ENCODE measurements at places on chromosomes 7 and 10.

GRCh38 chr7:155011086-155011485, 8.2 kb upstream of the PAXIP1 start:
- DNase-seq = no peak

DNA sequence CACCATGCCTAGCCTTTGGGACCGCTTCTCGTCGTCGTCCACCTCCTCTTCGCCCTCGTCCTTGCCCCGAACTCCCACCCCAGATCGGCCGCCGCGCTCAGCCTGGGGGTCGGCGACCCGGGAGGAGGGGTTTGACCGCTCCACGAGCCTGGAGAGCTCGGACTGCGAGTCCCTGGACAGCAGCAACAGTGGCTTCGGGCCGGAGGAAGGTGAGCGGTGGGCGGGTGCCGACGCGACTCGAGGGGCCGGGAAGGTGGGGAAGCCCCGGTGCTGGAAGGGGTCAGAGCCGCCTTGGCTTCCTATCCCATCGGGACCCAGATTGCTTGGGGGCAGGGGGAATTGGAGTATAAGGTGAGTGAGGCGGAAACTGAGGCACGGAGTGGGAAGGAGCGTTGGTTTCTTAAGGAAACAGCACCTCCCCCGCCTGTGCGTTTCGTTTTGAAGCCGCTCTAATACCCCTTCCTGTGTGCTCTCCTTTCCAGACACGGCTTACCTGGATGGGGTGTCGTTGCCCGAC, 547 bp downstream of the DDIT4 start:
- DNase-seq = no peak

- no peak for DNase-seq
These were observed 13.4 kb upstream of the DNAAF5 start for GRCh38 chr7:713139-713457.

DNA sequence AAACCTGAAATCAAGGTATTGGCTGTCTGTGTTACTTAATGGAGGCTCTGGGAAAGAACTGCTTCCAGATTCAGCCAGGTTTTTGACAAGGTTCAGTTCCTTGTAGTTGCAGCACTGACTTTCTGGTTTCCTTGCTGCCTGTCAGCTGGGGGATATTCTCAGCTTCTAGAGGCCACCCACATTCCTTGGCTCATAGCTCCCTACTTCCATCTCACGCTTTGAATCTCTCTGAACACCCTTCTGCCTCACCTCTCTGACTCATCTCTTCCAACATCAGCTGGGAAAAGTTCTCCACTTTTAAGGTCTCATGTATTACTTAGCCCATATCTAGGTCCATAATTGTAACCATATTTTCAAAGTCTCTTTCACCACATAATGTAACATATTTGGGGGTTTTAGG, 22.9 kb upstream of the GPR22 start:
- DNase-seq = no peak

DNA sequence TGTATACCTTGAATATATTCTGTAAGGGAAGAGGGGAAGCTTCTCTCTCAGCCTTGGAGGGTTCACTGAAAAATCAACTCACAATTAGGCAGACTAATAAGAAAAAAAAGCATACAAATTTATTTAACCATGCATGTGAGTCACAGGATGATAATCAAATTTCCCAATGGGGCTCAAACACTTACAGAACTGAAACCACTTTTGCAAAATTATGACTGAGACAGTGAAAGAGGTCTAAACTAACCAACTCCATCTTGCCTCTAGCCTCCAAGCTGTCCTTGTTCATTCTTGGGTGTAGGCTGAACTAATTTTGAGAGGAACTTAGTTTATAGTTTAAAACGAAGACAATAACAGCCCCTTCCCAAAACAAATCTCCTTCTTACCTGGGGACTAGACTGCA, 618.3 kb upstream of the AUTS2 start:
- DNase-seq = no peak

GRCh38 chr10:89700923-89701241, 508 bp upstream of the KIF20B start:
- no peak for DNase-seq

- DNase-seq = no peak
These were observed 244.4 kb downstream of the SKIDA1 start for GRCh38 chr10:21280971-21281572.

GRCh38 chr7:120920591-120921274, 29.8 kb upstream of the ING3 start:
- no peak for DNase-seq

- DNase-seq = no peak
These were observed 794 bp downstream of the PCGF6 start for GRCh38 chr10:103350175-103350516.

- DNase-seq = peak; percentile 68
These were observed 170.5 kb downstream of the RPS24 start for GRCh38 chr10:78203915-78204818.

DNA sequence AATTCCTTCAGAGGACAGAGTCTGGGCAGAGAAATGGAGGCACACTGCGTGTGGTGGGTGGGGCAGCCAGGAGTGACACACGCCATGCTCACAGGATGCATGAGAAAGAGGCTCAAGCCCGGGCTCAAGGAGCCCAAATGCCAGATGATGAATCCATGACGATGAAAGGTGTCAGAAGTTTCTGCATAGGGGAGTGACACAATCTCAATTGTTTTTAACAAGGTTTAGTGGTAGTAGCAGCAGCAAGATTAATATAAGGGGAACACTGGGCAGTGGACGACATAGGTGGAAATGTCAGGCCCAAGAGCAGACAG, 126.1 kb downstream of the TNS3 start:
- no peak for DNase-seq

GRCh38 chr7:147145194-147145593, 1028.6 kb downstream of the CNTNAP2 start:
- no peak for DNase-seq

DNA sequence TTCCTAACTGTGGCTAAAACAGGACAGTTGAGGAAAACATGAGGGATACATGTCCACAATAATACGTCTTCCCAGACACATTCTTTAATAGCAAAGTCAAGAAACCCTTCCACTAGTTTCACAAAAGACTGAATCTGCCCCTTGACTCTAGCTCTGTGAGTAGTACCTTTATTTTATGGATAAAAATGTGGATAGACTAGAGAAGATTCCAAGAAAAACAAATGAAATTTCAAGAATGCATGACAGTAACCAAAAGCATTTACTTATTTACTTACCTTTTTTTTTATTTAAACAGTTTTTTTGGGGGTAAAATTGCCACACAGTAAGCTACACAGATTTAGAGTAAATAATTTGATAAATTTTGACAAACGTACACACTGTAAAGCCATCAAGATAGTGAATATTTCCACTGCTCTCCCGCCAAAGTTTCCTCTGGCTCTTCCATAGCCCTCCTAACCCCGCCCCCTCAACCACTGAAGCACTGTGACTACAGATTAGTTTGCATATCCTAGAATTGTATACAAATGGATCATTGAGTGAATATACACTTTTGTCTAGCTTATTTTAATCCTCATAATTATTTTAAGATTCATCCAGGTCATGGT, 420.4 kb upstream of the ZMIZ1 start:
- DNase-seq = no peak

DNA sequence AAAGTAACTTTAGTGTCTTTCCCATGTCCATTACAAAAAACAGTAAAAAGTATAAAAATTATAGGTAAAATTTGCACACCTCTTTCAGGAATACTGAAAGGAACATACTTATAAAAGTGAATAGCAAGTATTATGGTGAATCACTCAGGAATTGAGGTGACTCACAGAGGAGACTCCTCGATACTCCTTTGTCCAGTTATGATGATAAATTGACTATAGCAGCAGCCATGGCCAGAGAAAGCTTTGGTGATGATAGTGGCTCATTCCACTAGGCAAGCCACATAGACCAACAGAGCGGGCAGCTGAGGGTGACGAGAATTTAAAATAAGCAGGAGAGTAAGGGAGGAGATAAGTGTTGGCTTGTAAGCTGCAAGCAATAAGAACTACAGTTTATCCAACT, 1231.1 kb upstream of the CELF2 start:
- DNase-seq = no peak

GRCh38 chr7:135167365-135167917, 3.1 kb downstream of the CYREN start:
- DNase-seq = no peak

DNA sequence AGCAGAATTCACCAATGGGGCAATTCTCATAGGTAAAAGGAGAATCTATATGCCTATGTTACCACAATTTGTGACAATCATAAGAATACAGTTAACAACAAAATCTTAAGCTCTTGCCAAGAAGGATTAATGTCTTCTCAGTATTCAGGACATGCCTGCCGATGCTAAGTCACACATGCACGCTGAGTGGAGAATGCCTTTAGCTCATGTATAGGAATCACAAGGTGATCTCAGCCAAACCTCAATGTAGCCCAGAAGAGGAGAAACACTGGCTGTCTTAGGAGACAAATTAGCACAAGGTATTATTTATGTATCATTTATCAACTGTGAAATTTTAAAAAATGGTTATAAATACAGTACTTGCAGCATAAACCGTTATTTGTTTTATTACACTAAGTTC, 2.7 kb downstream of the HTR7 start:
- DNase-seq = no peak

DNA sequence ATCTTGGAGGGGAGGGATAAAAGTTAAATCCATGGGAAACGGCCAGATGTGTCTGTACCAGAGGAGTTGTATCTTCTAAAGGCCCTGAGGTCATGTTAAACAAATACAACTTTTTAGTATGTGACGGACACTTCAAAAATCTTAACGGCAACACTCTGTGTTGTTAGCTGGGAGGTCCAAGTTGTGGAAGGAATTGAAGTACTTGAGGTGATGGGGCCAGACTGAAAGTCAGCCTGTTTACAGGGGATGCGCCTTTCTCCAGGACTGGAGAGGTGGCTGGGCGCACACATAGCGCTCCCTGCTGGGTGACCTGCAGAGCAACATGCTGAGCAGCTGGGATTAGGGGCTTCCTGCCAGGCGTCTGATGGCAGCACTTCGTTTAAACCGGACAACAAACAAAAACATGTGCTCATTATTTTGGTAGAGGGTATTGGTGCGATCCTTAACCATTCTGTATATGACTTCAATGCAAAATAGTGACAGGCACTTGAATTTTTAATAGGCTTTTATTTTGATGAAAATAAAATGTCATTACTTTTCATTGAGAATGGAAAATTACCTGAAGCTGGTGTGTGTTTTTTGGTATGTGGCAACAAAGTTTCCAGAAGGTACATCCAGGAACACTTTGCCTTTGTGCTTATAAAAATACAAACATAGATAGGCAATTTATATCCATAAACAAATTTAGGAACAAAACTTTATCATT, 198.2 kb downstream of the MLLT10 start:
- DNase-seq = peak; percentile 59

- peak; percentile 44 for DNase-seq
These were observed 168.2 kb downstream of the SND1 start for GRCh38 chr7:127819975-127820731.

DNA sequence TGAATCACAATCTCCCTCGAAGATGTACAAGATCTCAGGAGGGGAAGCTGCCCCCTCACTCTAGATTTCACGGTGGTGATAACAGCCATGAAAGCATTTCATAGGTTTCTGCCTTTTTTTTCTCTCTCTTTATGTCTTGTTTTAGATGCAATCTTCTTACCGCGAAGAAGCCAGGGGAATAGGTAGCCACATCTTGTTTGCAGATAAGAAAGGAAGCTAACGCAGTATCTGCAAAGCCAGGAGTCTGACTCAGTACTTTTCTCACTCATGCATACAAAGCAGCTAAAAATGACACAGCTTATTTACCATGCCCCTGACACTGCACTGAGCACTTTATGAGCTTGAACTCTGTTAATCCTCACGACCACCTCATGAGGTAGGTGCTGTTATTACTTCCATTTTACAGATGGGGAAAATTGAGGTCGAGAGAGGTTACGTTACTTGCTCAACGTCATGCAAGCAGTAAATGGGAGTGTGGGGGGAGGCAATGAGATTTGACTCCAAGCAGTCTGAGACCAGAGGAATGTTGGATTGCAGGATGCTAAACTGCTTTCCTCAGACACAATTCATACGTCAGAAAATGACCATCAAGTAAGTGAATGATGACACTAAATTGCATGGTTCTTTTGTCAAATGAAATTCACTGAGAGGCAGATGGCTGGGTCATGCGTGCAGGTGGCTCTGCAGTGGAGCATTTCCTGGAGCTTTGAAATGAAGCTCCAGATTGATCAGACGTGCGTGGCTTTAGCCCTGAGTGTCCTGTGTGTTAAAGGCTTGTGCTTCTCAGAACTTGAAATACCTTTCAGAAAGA, 3.3 kb downstream of the MAP3K8 start:
- no peak for DNase-seq

DNA sequence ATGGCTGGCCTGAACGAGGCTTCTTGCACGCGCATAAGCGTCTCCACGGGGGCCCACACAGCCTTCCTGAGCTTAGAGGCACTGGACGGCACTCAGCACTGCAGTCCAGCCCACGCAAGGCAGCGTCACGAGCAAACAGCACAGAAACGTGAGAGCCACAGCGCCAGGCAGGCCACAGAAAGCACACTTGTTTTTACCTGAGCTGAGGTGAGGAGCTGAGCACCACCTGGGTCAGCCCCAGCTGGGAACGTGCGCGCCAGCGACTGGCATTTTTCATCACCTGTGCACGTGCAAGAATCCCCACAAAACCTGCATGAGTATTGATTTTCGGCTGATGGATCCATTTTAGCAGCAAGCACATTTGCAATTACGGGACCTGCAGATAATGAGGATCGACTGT, 26.7 kb downstream of the IQCE start:
- no peak for DNase-seq

DNA sequence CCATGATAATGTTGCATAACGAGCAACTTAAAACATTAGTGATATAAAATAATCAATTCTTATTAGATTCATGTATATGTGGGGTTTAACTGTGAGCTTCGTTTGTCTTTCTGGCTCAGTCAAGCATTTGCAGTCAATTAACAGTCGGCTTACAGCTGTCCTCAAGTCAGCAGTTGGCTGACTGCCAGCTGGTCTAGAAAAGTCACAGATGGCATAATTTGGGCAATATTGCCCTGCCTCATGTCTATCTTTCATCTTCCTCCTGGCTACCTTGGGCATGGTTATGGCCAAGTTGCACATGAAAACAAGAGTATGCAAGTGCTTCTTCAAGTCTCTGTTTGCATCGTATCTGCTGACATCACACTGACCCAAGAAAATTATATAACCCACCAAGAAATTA, 186.1 kb upstream of the ZWINT start:
- no peak for DNase-seq

GRCh38 chr10:12414278-12414989, 65.1 kb downstream of the CAMK1D start:
- DNase-seq = no peak

DNA sequence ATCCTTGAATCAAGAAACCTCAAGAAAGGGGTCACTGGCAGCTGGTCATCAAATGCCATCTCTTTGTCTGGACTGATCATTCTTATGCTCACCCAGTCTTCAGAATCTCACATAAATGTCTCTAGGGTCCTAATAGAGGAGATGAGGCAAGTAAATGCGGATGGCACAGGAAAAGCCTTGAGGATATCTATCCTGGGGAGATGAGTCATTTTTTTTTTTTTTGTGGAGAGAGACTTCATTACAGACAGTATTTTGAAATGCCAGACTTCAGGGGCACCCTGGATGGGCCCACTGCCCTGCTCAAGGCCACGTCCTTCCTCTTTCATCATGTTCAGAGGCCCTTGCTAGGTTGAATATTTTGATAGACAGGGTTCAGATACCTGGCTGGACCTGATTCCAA, 19.5 kb upstream of the PLPP4 start:
- no peak for DNase-seq

- DNase-seq = no peak
These were observed 237.5 kb upstream of the HGF start for GRCh38 chr7:82007315-82007714.

All from large intestine (tissue), 12 donors.